Mucosa of descending colon (tissue), 3 donors: ENCODE measurements at places on chromosomes 2 and 18.

DNA sequence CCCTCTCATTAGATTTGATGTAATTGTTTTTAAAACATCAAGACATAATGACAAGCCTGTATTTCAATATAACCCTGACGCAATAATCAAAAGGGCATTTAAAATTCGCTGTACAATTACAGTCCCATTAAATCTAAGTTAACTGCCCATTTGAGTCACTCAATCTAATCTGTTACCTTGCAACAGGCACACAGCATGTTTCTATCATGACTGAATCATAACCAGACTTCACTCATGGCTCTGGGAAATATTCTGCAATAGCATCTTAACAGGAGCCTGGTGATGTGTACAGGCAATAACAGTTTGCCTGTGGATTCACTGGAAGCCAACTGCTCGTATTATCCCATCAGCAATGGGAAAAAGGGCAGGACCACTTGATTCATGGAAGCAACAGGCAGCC, 142.3 kb upstream of the NCKAP5 start:
- no peak for DNase-seq

DNA sequence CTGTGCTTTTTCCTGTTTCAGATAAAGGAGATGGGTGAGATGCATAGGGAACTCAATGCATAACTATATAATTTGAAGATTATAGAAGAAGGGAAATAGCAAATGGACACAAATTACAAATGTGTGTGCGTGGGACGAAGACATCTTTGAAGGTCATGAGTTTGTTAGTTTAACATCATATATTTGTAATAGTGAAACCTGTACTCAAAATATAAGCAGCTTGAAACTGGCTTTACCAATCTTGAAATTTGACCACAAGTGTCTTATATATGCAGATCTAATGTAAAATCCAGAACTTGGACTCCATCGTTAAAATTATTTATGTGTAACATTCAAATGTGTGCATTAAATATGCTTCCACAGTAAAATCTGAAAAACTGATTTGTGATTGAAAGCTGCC, 16.4 kb upstream of the MSH2 start:
- DNase-seq: no peak

DNA sequence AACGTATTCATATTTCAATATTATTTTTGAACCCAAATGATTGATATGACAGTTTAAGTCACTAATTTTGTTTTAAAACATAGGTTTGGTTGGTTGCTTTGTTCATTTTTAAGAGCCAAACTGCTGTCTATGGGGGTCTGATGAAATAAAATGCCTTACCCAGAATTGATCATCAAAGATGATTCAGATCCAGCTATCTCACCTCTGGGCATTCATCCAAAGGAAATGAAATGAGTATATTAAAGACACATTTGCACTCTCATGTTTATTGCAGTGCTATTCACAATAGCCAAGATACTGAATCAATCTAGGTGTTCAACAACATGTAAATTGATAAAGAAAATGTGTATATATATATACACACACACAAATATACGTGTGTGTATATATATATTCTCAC, 326.9 kb upstream of the GULP1 start:
- no peak for DNase-seq

GRCh38 chr2:201357221-201357620, at the start of gene FLACC1:
Gene FLACC1, minus strand, starts transcription at chr2:201357345. Its CDS starts 5,941 bp downstream, at chr2:201351404.
- no peak for DNase-seq

GRCh38 chr2:111966241-111966640, 67.8 kb downstream of the MERTK start:
- DNase-seq: no peak

DNA sequence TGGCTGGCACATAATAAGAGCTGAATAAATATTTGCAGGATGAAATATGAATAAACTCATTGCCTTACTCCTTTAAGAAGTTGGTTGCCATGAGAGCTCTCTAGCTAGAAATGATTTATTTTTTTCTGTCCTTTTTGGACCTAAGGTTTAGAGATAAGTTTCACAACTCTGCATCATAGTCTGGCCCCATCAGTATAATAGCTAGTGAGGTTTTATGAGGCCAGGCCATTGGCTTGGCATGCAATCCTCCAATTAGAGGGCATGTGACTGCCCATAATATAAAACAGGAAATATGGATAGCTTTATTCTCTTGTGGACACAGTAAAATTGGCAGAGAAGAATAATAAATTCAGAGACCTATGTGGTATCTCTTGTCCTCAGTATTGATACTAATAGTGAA, 26.2 kb upstream of the INSIG2 start:
- DNase-seq: peak; percentile 9

- no peak for DNase-seq
Measured at GRCh38 chr18:50277942-50278341, 3.4 kb downstream of the MBD1 start.

- DNase-seq: no peak
Measured at GRCh38 chr2:45944074-45944473, 292.6 kb downstream of the PRKCE start.

DNA sequence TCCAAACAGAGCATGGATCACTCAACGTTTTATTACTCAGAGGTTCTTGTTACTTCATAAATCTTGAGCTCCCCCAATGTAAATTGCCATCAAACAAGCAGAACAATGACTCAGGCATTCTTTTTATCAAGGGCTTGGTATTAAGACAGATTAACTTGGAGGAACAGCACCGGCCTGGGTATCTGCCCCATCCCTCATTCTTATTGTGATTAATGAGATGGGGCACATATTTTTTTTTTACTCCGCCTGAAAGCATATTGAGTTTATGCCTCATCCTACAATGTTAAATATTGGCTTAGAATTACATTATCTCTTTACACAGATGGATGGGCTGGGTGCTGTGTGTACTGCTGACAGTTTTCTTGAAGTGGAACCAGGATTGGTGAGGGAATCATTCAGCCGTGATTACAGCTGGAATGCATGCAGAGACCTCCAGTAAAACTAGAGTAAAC, 387.3 kb downstream of the CLIP4 start:
- DNase-seq: no peak

DNA sequence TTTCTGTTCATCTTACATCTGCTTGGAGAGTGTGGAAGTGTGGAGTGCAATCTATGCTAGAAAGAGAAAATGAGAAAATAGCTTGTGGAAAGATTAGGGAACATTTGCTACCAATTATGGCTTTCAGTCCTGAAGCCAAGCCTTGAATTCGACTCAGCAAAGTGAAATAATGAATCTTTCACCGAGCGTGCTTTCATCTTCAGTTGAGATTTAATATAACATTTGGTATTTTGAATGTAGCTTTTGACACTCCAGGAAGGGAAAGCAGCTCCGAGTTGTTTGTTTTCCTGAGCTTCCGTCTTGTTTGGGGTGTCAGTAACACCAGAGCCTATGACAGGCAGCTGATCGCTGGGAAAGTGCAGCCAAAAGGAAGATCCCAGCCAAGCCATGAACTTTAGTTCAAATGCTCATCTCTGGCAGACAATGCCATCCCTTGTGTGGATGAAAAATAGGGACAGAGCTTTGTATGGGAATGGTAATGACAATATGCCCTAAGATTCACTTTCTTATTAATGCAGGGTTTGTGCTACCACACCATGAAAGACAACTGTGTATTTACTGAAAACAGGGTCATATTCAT, 25.0 kb upstream of the PHLPP1 start:
- DNase-seq: no peak

DNA sequence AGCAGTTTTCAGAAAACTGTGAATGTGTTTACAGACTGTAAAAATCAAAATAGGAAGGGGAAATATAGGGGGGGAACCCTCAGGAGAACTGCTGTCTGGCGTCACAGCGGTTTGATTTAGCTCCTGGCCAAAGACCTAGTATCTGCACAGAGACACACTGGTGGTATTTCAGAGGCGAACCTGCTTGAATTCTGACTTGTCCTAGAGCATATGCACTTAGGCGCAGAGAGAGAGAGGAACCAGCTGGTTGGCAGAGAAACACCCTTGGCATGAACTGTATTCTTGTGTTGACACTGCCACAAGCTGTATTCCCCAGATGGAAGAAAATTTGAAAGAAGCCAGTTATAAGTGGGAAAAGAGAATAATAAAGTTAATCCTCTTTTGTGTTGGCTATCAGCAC, 506.5 kb upstream of the NRP2 start:
- no peak for DNase-seq

DNA sequence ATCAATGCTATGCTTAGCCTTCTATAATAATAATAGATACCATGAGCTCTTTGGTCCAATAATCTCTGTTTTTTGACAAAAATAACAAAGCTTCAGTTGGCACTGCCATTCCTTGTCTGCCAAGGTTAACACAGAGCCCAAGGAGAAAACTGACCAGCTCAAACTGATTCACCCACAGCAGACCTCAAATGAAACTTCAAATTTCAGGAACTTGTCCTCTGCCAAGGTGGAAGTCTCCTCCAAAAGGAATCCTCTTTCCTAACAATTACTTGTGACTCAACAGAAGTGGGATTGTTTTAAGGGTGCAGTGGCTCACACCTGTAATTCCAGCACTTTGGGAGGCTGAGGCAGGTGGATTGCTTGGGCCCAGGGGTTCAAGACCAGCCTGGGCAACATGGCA, 12.1 kb downstream of the AAK1 start:
- DNase-seq: no peak
